Dermis blood vessel endothelial cell (primary cell): ENCODE measurements at places on chromosomes 5 and 9. TPM values are rescaled to one million over a fixed set of nuclear protein-coding genes. Genes with fewer than 3 reads are reported as not detected.

Gene ANXA2R
- 7.7 and 7.8 TPM in 2 replicates for total RNA-seq

DNA sequence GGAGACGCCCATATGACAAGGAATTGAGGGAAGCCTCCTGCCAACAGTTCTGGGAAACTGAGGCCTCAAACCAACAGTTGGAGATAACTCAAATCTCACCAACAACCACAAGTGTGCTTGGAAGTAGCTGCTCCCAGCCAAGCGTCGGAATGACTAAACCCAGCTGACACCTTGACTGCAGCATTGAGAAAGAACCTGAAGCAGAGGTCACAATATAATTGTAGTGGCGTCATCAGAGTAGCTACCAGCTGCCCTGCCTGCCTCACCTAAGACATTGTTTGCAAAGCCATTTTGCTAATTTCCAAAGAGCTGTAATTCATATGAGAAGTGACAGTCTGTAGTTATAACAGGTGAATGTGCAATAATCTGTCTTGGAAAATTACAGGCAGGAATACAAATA is 40.8 kb upstream of the ANKRD31 start:
- no peak for DNase-seq

Gene OR1J2
- not detected in 2 replicates for total RNA-seq

Gene SEMA5A
- total RNA-seq, result 0.14 and 0.17 TPM in 2 replicates
